ENCODE measurements at places on chromosomes 11 and 22.

DNA sequence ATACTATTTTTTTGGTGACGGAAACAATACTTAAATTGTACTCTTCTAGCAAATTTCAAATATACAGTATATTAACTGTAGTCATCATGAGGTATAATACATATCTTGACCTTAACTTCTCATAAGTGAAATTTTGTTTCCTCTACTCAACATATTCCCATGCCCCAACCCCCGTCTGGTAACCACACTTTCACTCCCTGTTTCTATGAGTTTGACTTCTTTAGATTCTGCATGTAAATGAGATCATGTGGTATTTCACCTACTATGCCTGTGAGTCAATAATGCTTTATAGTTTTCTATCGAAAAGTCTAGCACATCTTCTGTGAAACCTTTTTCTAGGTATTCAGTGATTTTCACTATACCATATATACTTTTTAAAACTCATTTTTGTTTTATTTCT, 663.2 kb downstream of the CNTN5 start:
- DNase-seq, result no peak

GRCh38 chr11:133228471-133229329, 303.6 kb downstream of the OPCML start:
- DNase-seq, result no peak

DNA sequence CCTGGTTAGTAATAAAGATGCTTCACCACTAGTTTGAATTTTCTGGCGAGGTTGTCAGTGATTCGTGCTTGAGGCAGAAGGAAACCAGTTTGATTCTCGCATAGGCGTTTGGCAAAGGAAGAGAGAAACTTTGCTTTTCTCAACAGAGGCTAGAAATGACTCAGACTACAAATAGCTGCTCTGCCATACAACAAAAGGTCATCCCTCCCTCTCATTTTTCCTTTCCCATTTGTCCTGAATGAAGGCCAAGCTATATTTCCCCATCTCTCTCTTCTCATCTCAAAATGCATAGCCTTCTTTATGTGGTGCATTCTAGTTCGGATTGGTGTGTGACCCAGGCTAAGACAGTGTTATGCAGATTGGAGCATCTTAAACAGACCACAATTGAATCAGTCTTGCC, 741.4 kb downstream of the NTM start:
- no peak for DNase-seq

- DNase-seq, result no peak
Observed at GRCh38 chr11:6197466-6198200, 1.4 kb upstream of the OR52W1 start.

GRCh38 chr22:17145021-17145680, 13.9 kb downstream of the HDHD5 start:
- no peak for DNase-seq

- DNase-seq, result no peak
Observed at GRCh38 chr11:20536784-20537183, 62.6 kb upstream of the SLC6A5 start.

- DNase-seq, result no peak
Observed at GRCh38 chr11:63933459-63933858, 5.3 kb upstream of the NAA40 start.

DNA sequence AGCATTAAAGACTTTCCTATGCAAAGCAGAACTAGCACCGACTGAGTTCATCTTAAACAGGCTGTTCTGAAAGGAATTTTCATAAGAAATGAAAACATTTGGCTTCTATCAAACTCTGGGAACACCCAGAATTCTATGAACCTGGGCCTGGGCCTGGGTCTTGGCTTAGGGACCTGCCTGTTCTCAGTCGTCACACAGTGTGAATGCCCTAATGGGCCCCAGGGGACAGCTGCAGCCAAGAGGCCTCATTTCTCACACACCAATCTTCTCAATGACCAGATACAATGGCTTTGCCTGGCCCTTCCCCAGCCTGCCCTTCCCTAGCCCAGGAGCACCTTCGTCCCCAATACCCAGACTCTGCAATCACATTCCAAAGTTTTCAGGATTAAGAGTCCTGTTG, 234.9 kb upstream of the ARHGAP20 start:
- DNase-seq, result no peak

GRCh38 chr11:66015936-66016792, 4.4 kb downstream of the CST6 start:
- no peak for DNase-seq

DNA sequence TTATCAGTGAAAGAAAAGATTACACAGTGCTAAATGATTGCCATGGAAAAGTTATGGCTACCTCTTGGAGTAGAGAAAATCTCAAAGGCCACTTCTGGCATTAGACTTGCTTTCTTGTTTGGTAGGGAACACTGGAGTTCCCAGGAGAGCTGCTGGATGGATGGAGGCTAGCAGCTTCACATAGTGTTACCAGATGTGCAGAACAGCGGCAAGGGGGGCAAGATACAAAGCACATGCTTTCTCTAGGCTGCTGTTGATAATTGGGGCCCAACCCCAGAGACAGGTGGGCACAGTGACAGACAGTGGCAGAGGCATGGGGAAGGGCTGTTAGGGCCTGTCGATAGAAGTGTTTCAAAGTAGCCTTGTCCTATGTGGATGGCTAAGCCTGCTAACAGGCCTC, 94.9 kb downstream of the DBX1 start:
- no peak for DNase-seq

DNA sequence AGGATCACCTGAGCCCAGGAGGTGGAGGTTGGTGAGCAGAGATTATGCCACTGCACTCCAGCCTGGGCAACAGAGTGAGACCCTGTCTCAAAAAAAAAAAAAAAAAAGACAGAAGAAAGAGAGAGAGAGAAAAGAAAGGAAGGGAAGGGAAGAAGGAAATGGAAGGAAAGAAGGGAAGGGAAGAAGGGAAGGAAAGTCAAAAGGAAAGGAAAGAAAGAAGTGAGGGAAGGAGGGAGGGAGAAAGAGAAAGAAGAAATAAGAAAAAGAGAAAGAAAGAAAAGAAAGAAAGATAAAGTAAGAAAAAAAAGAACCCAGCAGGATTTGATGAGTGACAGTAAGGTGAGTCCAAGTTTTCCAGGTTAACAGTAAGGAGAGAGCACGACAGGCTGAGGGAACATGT, 19.6 kb downstream of the WBP2NL start:
- no peak for DNase-seq

DNA sequence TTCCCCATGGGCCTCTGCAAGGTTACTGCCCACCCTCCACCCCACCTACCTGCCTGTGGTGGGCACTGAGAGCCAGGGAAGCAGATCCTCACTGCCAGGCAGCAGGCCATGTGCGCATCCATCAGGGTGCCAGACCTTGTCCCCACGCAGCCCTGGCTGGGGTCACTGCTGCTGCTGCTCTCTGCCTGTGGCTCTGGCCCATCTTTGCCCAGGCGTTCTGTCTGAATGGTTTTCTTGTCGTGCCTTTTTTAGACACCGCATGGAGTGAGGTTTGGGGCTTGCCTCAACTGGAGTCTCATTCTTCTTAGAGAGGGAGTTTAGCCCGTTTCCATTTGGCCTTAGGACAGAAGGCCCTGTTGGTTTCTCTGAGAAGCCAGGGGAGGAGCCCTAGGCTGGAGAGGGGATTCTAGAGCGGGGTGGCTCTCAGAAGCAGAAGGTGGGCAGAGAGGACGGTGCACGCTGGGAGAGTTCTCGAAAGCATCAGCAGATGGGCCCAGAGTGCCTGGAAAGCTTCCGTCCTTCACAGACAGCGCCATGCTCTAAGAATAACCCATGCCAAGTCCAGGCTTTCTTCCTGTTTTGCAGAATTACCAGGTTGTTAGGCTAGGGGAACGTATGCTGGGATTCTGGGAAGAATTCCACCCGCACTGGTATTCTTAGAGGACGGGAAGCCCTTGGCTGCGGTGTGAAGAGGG, 8.1 kb downstream of the TANGO2 start:
- no peak for DNase-seq

DNA sequence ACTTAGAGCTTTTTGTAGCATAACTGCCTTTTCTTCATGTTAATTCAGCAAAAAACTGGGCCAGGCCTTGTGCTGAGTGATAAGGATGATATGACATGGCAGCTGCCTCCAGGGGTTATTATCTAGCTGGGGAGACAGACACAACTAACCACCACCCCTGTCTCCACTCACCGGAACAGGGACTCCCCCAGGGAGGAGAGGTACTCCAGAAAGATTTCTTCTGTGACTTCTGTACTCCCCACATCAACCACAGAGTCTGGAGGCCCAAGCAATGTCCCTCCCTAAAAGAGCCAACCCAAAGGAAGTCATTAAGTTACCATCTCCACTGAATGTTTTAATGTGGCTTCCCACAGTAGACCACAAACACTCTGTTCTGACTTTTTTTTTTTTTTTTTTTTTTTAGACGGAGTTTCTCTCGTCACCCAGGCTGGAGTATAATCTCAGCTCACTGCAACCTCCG, 14.3 kb upstream of the PMM1 start:
- DNase-seq, result no peak

- DNase-seq, result no peak
Observed at GRCh38 chr11:70002433-70002832, 75.7 kb upstream of the ANO1 start.

- no peak for DNase-seq
Observed at GRCh38 chr11:60242740-60243239, at the start of gene MS4A4E. Gene MS4A4E (minus strand): TSS chr11:60243137. CDS start chr11:60230055, 13,082 bp downstream.

DNA sequence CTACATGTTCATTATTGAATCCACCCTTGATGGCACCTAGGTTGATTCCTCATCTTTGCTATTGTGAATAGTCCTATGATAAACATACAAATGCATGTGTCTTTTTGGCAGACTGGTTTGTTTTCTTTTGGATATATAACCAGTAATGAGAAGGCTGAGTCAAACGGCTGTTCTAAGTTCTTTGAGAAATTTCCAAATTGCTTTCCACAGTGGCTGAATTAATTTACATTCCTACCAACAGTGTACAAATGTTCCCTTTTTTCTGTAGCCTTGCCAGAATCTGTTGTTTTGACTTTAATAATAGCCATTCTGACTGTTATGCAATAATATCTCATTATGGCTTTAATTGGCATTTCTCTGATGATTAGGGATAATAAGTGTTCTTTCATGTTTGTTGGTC, 184.9 kb downstream of the CASP12 start:
- DNase-seq, result no peak

GRCh38 chr11:59755701-59756557, 753 bp downstream of the STX3 start:
- peak; percentile 39 for DNase-seq

DNA sequence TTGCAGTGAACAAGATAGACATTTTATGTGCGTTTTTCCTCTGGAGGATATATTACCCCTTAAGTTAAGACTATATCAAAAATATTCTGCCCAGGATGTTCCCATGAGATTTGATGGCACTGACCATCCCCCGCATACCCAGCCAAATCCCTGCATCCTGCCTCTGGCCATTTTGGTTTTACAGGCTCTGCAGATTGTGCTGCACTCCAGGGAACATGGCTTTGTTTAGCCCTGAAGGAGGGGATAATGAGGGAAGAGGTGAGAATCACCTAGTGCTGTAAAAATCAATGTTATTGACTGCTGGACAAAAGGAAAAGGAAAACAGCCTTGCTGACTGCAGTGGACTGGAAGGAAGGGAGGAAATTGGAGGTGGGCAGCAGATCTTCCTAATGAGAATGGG, 717.4 kb downstream of the DLG2 start:
- DNase-seq, result no peak

GRCh38 chr11:127592371-127592770, 591.8 kb upstream of the KIRREL3 start:
- no peak for DNase-seq

GRCh38 chr22:17938484-17938924, 85.9 kb downstream of the MICAL3 start:
- DNase-seq, result no peak

GRCh38 chr22:35795476-35795875, 77.8 kb downstream of the APOL5 start:
- no peak for DNase-seq

DNA sequence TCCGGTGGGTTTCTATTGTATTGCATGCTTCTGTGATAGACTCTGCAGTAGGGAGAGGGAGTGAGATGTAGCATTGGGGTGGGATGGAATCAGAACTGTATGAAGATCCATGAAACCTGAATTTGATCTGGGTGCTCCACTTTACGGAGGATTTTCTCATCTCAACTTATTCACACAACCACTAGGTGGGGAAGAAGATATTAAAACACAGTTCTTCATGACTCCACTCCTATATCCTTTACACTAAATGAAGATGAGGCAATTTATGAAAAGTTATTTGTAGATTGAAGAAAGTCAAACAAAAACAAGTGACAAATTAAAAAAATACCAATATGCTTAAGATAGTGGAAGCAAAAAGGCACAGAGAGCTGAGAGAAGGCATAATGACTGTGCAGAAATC, 92.6 kb upstream of the PDGFD start:
- no peak for DNase-seq

- DNase-seq, result no peak
Observed at GRCh38 chr11:1297011-1297575, 12.3 kb downstream of the TOLLIP start.

GRCh38 chr11:22520521-22520920, 105.1 kb downstream of the FANCF start:
- no peak for DNase-seq

- no peak for DNase-seq
Observed at GRCh38 chr11:112581747-112582146, 321.1 kb upstream of the PLET1 start.

- no peak for DNase-seq
Observed at GRCh38 chr11:122765487-122766131, 72.7 kb upstream of the CRTAM start.

DNA sequence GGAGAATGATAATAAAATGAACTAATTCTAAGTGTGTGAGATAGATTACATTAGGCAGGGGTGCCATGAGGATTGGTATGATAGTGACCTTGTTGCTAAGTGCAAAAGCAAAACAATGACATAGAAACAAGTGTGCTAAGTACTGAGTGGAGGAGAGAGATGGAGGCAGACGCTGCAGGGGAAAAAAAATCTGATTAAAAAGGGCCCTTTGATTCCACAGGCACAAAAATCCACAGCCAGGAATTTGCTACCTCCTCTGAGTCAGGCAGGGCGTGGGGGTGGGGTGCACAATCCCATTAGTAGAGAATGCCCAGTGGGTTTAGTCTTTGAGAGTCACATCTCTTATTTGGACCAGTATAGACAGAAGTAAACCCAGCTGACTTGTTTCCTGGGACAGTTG, at the start of gene CNTF:
TSS of gene CNTF (plus strand) at position 322 of the 400 bp plus-strand sequence. CDS start 88 bp downstream, outside the sequence.
- DNase-seq, result no peak

GRCh38 chr11:34030382-34030781, 21.1 kb upstream of the CAPRIN1 start:
- peak; percentile 1 for DNase-seq

Data from T1000 (cell line).